ENCODE measurements at places on chromosomes 6 and 20. TPM values are rescaled to one million over a fixed set of nuclear protein-coding genes. Genes with fewer than 3 reads are reported as not detected.

CDH4 gene
- not detected for total RNA-seq

ZBTB12 gene
- total RNA-seq: 3.5 TPM

DNA sequence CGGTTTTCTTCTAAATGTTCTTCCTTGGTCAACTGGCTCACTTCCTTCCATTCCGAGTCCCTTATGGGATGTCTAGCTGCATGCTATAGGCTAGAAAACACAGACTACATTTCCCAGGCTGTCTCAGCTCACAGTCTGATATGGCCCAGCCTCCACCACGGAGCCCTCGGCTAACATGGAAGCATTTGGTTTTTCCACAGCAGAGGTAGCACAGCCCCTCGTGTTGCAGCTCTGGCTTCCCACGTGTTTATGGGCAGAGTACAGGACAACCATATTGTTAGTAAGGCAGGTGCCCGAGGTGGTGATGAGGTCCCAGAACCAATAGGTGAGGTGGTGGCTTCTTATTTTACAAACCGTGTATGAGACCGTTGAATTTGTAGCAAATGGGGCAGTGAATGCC, 8.7 kb downstream of the GPLD1 start:
- DNase-seq: no peak
- H3K4me1 ChIP-seq: no peaks in the 10 kb centered on the region
- no peak overlapping the region for H3K4me3 ChIP-seq
- no peaks in the 10 kb centered on the region for H3K36me3 ChIP-seq
- no peak overlapping the region for H3K27ac ChIP-seq

GRCh38 chr6:127997496-127998164, 96.8 kb upstream of the THEMIS start:
- peaks cover 6% of the 10 kb centered on the region for H3K4me1 ChIP-seq
- H3K27me3 ChIP-seq: no peaks in the 10 kb centered on the region
- H3K36me3 ChIP-seq: no peaks in the 10 kb centered on the region
- H3K4me3 ChIP-seq: no peak overlapping the region
- no peak overlapping the region for H3K27ac ChIP-seq

ACTL10 gene
- total RNA-seq: 3.8 TPM
